ENCODE measurements at places on chromosomes 5 and 9.

GRCh38 chr9:98986866-98987651 lies 43.4 kb downstream of the COL15A1 start:
- DNase-seq = no peak

GRCh38 chr5:10649666-10650380 lies 86.0 kb downstream of the ANKRD33B start:
- no peak for DNase-seq

DNA sequence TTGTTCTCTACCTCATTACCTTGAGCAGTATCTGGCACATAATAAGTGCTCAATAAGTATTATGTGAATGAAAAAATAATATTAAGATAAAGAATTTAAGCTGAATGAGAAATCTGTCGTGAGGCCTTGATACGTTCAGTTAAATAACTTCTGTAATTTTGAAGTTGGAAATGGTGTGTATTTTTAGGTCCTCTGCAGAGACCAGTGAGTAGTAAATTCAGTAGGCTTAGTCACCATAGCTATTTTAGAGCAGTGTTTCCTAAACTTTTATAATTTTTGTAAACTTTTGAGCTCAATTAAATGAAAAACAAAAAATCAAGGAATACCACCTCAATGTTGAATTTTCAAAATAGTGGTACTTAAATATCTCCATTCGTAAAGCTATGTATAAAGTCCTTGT lies 25.0 kb downstream of the ERBIN start:
- no peak for DNase-seq

DNA sequence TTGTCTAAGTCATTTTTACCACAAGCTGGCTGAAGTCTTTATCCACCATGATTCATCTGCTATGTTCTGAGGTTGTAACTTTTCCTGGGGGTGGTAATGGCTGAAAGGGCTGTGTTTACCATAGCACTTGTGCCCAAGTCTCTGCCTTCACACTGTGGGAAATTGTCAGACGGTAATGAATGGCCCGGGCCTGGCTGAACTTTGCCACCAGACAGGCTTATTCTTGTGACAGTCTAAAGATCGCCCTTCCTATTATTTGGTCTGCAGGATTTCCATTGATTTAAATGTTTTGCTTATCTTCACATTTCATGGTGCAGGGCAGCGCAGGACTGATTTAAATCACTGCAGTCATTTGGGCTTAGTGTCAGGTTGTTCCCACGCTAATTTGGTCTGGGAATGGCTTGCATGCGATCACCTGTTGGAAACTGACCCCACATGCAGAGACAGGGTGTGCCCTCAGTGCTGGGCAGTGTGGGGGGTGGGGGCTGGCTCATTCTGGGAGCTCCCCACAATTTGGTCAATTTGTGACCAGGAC lies 109.3 kb upstream of the ICE1 start:
- DNase-seq = no peak

DNA sequence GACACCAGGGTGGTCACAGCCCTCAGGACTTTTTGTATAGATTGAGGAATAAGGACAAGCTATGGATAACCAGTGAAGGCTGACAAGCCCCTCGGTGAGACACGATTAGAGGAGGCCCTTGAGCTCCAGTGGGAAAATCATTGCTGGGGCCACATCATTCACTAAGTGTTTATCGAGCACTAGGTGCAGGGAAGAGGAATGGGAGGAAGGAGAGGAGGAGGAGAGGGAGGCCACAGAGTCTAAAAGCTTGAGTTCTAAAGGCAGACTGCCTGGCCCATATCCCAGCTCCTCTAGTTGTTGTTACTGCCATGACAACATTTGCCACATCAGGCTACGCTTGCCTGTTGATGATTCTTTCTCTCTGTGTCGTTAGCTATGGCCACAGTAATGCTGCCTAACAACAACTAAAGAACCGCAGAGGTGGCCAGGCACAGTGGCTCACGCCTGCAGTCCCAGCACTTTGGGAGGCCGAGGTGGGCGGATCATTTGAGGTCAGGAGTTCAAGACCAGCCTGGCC lies 37.6 kb downstream of the NKX2-5 start:
- no peak for DNase-seq

- peak; percentile 40 for DNase-seq
These were observed 48.9 kb upstream of the SLC2A8 start for GRCh38 chr9:127347831-127348776.

DNA sequence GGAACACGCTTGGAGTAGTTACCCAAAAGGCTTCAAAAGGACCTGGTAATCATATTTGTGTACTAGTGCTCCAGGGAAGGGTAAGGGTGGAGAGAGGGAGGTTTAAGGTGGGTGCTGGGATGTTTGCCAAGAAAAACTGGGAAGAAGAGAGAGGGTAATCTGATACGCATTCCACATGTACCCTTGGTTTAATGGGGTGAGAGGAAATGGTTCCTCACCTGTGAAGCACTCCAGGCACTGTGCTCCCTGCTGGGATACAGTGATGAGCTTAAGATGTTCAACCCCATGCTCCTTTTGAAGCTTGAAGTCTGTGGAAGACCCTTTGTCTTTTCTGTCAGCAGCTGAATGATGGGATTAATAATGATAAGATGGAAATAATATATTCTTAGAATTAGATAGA lies 98.4 kb downstream of the COX7C start:
- DNase-seq = no peak

GRCh38 chr9:91028166-91028827 lies 226.7 kb downstream of the SYK start:
- DNase-seq = no peak

DNA sequence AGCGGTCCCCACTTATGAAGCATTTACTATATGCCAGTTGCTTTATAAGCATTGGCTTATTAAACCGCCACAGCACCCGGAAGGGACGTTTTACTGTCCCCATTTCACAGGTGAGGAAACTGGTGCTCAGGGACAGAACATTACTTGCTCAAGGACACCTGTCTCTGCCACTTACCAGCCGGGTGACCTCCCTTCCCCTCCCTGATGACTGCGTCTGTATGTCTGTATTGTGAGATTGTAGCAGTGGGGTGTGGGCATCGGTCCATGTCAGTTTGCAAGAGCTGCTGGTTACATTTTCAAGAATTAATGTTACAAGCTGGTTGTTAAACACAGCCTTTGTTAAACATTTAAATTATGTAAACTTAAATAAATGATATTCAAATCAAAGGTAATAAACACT lies 77.6 kb upstream of the LMX1B start:
- DNase-seq = no peak

- DNase-seq = peak; percentile 81
These were observed 671.1 kb downstream of the TAF11L14 start for GRCh38 chr5:18305288-18305924.

DNA sequence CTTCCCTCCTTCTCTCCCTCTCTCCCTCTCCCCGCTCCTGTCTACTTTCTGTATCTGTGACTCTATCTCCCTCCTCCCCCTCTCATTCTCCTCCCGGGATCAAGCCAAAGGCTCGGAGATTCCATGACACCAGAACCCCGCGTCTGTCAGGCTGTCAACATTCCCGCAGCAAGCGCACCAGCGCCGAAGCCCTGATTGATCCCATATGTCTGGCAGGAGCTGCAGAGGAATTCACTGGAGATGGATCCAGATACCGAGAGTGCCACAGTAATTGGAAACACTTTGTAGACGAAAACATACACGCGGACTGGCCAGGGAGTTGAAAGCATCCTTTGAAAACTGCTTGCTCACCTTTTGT lies 300 bp upstream of the SVEP1 start:
- DNase-seq = peak; percentile 64

DNA sequence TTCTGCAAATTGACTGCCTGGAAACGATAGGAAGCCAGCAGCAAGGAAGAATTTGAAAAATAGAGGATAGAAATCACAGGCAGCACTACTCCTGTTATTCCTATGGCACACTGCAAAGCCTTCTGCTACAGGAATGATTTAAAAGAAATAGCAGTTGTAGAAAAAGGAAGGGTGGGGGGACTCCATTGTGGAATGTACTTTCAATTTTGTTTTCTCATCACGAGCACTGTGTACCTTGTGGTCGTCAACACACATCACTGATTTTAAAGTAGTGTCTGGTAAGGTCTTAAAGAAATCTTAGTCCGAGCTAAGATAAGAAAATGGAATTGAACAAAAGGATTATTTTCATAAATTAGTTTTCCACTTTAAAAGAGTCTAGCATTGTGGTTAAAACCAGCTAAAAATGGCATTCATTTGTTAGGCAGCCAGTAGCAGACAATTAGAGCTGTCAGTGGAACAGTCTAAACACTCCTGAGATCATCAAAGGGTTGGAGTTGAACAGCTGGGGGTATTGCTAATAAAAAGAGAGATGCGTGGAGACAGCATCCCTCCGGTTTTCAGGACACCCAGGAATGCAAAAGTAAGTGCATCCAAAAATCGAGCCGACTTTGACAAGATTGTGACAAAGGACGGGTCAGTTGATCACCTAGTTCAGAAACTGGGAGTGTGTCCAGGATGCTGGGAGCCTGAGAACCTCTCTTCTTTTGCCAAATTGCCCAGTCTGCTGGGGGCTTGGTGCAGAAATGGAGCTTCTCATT lies 97.8 kb upstream of the WWC1 start:
- peak; percentile 51 for DNase-seq

DNA sequence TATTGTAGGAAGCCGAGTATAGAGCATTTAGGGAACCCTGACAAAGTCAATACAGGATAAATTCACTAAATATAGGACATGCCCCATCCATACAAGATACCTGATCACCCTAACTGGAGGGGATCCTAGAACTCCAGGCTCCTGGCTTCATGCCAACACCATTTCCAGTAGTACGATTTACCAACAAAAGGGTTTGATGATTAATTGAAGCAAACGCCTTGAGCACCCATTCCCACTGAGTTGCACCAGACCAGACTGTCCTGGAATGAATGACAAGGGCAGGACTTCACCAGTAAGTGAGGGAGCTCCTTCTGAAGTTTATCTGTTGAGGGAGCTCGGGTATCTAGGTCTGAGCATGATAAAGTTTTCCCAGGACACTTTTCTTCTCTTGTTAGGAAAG lies 327.2 kb upstream of the MSX2 start:
- no peak for DNase-seq

- peak; percentile 27 for DNase-seq
These were observed 10.1 kb downstream of the PHF2 start for GRCh38 chr9:93586290-93587057.

GRCh38 chr5:74199436-74200210 lies 440.9 kb downstream of the ENC1 start:
- no peak for DNase-seq
